H54 (cell line): ENCODE measurements at places on chromosomes 1 and 21.
A peak's percentile ranks its signal among the peaks of the same experiment; 100 is the strongest.

- no peak for DNase-seq
Measured at GRCh38 chr1:165629151-165629550, 1.9 kb upstream of the MGST3 start.

- DNase-seq: no peak
Measured at GRCh38 chr1:23354245-23354644, 10.2 kb upstream of the HNRNPR start.

GRCh38 chr1:221331273-221332183 is 410.4 kb downstream of the DUSP10 start:
- DNase-seq: no peak

DNA sequence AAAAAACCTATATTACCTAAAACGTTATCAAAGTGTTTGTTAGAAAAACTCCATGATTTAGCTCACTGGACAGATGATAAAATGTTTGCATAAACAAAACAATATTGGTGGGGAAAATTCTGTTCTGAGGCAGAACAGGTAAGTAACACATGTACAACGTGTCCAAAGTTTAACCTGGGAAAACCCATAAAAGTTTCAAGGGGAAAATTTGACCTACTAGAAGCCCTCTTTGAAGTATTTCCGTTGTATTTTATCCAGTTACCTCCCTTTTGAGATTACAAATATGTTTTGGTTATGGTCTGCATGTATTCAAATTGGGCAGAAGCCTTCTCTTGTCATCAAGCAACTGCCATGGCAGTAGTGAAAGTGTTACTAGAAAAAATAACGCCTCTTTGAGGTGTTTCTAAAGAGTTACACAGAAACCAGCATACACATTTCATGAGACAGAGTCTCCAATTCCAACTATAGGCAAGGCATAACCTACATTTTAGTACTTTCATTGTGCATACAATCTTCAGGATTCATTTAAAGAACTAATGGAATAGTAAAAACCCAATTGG is 58.0 kb upstream of the PDC start:
- no peak for DNase-seq

GRCh38 chr21:15935530-15935929 is 205.7 kb downstream of the USP25 start:
- no peak for DNase-seq

- DNase-seq: no peak
Measured at GRCh38 chr1:229068270-229068987, 202.5 kb upstream of the RAB4A start.

DNA sequence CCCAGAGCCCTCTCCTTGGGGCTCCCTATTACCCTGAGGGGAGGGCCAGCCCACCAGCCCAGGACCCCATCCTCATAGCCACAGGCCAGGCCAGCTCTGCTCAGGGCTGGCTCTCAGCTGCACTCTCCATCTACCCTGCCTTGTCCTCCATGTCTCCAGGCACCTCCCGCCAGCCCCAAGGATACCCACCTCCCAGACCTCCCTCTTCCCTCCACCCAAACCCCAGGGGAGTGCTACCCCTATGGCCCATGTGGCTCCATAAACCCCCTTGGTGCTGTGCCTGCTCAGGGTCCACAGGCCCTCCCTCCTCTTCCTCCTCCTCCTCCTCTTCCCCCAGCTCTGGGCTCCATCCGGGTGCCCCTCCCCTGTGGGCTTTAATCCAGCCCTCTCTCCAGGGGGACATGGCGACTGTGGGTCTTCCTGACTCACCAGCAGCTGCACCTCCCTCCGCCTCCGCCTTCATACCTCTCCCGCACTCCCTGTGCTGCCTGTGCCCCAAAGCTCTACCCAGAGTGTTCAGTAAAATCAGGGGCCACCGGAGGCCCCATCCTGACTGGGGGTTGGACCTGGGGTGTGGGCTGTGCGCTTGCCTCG is 9.1 kb downstream of the YBEY start:
- peak; percentile 83 for DNase-seq

GRCh38 chr1:41045740-41046139 is 24.2 kb upstream of the SLFNL1 start:
- no peak for DNase-seq

DNA sequence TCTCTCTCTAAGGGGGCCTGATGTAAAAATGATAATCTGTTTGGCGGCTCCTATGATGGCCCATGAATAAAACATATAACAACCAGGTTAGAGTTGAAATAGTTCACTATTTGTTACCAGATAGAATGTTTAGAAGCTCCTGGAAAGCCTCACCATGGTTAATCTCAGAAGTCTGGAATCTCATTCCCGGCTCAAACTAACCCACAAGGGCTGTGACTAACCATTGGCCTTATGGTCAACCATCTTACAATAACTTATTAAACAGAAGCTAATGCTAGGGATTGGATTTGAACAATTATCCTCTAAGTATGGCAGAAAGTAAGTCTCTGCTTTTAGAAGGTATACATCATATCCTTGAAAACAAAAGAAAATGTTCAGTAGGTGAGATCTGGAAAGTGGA is 134.1 kb upstream of the ADGRL2 start:
- no peak for DNase-seq

DNA sequence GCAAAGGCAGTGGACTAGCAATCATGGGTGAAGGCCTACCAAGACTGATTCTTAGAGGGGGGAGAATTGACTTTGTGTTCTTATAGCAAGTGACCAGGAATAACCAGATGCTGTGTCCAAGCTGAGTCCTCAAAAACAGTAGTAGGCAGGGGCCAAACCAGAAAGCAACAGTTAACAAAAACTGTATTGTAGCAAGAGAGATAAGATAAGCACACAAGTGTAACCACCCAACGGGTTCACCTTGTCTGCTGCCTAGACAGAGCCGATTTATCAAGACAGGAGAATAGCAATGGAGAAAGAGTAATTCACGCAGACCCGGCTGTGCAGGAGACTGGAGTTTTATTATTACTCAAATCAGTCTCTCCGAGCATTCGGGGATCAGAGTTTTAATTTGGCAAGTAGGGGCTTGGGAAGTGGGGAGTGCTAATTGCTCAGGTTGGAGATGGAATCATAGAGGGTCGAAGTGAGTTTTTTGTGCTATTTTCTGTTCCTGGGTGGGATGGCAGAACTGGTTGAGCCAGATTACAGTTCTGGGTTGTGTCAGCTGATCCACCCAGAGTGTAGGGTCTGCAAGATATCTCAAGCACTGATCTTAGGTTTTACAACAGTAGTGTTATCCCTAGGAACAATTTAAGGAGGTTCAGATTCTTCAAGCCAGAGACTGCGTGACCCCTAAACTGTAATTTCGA is 8.3 kb upstream of the CSRP1 start:
- DNase-seq: no peak

GRCh38 chr1:63612564-63612963 is 19.4 kb downstream of the PGM1 start:
- no peak for DNase-seq

GRCh38 chr1:15908597-15908996 is 61.1 kb downstream of the SPEN start:
- DNase-seq: no peak

- DNase-seq: peak; percentile 85
Measured at GRCh38 chr1:32650248-32650751, at the start of gene ZBTB8OS. TSS of gene ZBTB8OS (minus strand) at chr1:32650550. CDS start at chr1:32650529, 21 bp downstream.

DNA sequence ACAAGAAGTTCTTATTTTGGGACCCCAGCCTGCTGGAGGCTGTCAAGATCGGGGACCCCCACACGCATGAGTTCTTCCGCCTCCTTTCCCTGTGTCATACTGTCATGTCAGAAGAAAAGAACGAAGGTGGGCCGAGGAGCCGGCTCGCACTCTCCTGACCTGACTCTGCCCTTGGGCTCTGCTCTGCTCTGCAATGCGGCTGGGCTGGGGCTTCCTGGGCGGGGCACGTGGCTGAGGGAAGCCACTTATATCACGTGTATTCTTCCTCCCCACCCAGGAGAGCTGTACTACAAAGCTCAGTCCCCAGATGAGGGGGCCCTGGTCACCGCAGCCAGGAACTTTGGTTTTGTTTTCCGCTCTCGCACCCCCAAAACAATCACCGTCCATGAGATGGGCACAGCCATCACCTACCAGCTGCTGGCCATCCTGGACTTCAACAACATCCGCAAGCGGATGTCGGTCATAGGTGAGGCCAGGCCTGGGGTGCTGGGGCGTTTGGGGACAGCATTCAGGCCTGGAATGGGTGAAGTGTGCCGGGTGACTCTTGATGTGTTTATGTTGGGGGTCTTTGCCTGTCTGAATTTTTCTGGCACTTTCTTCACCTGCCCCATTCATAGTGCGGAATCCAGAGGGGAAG is 17.6 kb downstream of the ATP8B2 start:
- no peak for DNase-seq

- DNase-seq: no peak
Measured at GRCh38 chr1:12662556-12662955, 18.7 kb downstream of the AADACL4 start.

DNA sequence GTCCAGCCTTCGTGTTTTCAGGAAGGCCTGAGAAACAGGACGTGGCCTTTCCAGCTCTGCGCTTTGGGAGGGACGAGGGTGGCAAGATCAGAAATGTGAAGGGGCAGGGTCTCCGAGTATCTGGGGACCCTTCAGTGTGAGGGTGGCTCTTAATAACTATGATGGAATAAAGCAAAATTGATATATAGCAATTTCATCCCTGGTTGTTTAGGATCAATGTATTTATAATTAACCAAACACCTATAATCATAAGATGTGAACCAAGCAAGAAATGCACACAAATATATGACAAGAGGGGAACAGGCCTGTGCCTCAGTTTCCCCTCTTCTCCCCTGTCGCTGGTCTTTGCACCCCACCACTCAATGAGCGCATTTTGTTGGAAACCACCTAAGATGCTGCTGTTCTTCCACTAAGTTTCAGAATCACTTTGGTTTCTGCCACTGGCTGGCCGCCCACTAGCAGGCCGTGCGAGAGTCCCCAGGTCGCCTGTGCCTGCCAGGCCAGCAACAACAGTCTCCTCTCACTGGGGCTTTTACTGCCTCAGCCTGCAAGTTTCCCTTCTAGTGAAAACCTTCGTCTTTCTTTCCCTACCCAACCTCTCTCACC is 36.6 kb downstream of the UBASH3A start:
- DNase-seq: no peak

GRCh38 chr1:39384305-39384704 is 107.1 kb upstream of the BMP8A start:
- no peak for DNase-seq

DNA sequence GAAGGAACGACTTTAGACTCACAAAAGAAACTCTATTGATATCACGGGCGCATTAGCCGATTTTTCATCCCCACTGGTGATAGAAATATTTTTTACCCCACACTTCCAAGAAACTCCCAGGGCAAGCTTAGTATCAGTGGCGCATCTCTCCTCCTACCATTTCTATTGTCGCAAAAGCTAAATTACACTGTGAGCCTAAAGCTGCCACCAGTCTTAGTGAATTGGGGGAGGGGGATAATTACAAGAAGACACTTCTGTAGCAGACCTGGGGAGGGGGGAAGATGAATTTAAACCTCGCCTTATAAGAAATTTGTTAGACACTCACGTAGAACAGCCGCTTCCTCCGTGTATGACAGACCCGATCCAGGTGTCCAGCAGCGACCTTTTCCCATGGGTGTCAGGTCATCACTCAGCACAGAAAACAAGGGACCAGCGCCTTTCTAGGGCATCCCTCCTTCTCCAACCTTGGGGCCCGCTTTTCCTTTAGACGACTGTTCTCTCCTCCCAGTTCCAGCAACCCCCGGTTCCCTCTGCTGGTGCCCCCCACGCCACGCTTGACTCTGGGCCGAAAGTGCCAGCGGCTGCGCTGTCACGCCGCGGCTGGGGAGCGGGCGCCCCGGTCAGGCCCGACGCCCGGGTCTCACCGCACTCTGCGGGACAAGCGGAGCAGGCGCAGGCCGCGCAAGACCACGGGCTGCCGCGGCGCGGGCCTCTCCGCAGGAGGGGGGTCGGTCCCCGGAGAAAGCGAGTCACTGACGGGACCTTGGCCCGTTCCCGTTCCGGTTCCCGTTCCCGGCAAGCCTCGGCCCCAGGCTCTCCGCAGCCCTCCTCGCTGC is 821 bp downstream of the PHC2 start:
- DNase-seq: no peak

DNA sequence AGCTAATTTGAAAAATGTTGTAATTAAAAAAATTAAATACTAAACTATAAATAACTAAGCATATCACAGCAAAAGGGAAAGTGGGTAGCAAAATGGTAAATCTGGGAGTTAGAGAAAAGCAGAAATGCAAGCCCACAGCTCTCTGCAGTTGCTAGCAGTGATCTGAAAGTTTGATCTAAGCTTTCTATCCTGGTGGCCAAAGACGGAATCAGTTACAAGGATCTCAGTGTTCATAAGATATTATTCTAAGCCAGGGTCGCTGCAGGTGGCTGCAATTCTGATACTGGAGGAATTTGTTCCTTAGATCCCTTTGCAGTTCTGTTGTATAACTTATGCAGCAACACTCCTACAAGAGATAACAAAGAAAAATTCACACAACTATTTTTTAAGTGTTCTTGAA is 363.7 kb downstream of the SETD4 start:
- no peak for DNase-seq

GRCh38 chr1:194309697-194310096 is 1123.3 kb upstream of the B3GALT2 start:
- DNase-seq: no peak

- DNase-seq: no peak
Measured at GRCh38 chr1:55321942-55322341, 106.8 kb upstream of the USP24 start.

GRCh38 chr1:55362558-55362957 is 147.4 kb upstream of the USP24 start:
- no peak for DNase-seq

- peak; percentile 23 for DNase-seq
Measured at GRCh38 chr1:28343405-28343804, 14.6 kb downstream of the MED18 start.

GRCh38 chr1:160746836-160747500 is 7.9 kb downstream of the SLAMF7 start:
- DNase-seq: no peak

GRCh38 chr1:235873045-235873444 is 6.3 kb upstream of the LYST start:
- no peak for DNase-seq

GRCh38 chr1:201706109-201706508 is 122.8 kb upstream of the IPO9 start:
- DNase-seq: no peak

DNA sequence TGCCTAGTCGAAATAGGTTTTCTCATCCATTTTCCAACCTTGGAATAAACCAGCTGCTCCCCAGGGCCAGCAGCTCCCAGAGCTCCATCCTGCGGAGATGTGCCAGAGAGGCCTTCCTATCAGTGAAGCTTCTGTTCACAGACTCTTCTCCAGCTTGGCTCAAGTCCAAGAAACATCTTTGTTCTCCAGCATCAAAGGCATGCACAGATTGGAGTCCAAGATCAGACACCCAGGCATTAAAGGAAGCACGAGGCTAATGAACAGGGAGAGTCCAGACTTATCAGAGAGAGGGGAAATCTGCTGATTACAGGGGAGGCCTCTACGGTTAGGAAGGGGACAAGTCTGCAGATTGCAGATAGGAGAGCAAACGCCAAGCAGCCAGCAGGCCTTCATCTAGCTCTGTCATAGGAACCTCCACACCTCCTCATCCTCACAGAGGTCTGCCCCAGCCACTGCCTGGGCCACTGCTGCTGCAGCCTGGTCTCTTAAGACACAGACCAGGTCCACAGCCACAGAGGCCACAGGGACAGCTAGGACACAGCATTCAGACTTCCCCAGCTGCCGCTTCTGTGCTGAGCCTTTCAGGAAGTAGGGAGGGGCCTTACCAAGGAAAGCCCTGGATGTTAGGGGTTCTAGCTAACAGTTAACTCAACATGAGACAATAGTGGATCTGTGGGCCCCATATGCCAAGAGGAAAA is 3.4 kb downstream of the PRR9 start:
- DNase-seq: no peak
